ENCODE measurements at places on chromosomes 3 and 15. TPM values are rescaled to one million over a fixed set of nuclear protein-coding genes. Genes with fewer than 3 reads are reported as not detected.

The TUSC2 gene
- total RNA-seq = 14.5 TPM

The ATG7 gene
- total RNA-seq = 86.5 TPM

The NR2E3 gene
- not detected for total RNA-seq

The IMPG2 gene
- total RNA-seq = 0.39 TPM

The SHC4 gene
- 2.5 TPM for total RNA-seq
